Muscle of back (tissue), 13 donors: ENCODE measurements at places on chromosomes 13 and 19. TPM values are rescaled to one million over a fixed set of nuclear protein-coding genes. Genes with fewer than 3 reads are reported as not detected.

GRCh38 chr19:45177817-45178261 is at the start of gene TRAPPC6A:
TSS of gene TRAPPC6A (minus strand) at chr19:45178237. CDS start at chr19:45178218, 19 bp downstream.
- no peak for DNase-seq

The CFAP97D2 gene
- polyA plus RNA-seq: not detected

The LPAR6 gene
- polyA plus RNA-seq: 37.3 TPM

DNA sequence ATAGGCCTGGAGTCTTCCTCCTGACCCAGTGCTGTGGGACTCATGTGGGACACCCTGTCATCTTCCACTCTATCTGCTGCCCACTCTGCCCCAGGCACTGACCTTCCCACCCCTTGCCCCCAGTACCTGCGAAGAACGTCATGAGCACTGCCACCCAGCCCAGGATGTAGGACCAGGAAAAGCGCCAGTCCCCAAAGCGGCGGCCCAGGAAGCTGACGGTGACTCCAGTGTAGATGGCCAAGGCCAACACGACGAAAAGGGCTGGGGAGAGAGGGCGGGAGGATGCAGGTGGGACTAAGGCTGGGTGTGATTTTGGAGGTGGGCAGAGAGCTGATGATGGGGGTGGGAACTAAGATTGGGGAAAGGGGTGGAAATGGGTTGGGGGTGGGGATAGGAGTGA is 7.4 kb downstream of the LIM2 start:
- DNase-seq: no peak

The ZAR1L gene
- polyA plus RNA-seq: not detected

The TTC9B gene
- polyA plus RNA-seq: 0.08 TPM

DNA sequence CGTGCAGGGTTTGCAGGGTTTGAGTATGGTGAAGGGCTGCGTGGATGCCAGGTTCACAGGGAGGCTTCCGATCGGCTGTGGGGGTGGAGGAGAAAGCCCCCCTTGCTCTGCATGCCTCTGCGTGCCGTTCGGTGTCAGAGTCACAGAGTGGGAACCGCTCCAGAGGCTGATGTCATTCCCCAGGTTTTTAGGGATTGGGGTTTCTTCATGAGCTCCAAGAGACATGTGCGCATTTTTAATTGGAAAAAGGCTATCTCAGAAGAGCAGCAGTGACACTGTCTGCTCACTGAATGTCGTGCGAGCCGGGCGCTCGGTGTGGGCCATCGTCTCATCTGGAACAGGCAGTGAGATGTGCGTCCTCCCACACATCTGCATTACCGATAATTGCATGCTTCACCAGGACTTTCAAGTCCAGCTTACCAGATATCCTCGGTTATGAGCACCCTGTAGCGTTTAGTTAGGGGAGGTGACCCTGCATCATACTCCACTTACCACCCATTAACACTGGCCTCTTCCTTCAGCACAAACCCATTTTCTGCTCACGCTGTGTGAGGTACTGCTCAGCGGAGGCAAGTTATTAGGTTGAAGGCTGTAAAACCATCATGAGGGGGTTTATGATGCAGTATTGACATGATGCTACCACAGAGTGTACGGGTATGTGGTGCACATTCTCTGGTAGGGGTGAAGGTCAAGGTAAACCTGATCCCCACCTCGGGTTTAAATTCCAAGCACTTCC is 1.7 kb downstream of the MCF2L start:
- DNase-seq: no peak

GRCh38 chr19:55080968-55081769 is 5.5 kb downstream of the EPS8L1 start:
- no peak for DNase-seq

DNA sequence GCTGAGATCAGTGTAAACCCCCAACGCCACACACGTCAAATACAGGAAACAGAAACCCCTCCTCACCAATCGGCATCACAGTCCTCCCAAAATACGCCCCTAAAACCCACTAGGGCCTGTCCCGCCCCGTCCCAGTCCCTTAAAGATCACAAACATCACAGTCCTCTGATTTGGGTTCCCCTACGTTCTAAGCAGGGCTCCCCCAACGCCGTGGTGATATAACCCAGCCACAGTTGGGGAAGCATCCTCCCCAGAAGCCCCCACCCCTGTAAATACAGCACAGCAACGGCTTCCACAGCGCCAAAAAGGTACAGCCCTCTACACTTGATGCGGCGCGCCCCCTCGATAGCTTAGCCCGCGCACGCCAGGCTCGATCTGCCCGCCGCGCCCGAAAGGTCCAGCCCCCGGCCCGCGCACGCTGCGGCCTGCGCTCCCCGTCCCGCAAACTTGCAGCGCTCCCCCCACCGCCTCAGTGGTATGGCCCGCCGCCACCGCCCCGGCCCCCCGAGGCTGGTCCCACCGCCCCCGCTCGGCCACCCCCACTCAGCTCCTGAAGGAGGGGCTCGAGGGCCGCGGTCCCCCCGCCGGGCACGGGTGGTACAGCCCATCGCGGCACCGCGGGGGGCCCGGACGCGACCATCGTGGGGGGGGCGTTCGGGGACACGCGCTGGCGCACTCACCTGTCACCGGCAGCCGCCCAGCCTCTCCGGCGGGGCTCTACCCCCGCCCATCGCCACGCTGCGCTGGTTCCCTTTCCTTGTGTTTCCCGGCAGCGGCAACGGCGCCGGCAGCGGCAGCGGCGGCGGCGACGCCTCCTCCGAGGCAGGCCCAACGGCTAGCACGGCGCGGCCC is at the start of gene AKT2:
TSS of gene AKT2 (minus strand) at position 845 of the 852 bp plus-strand sequence. CDS start 20,078 bp downstream, outside the sequence.
- peak; percentile 62 for DNase-seq

The OR4F17 gene
- not detected for polyA plus RNA-seq

The VN1R4 gene
- not detected for polyA plus RNA-seq

DNA sequence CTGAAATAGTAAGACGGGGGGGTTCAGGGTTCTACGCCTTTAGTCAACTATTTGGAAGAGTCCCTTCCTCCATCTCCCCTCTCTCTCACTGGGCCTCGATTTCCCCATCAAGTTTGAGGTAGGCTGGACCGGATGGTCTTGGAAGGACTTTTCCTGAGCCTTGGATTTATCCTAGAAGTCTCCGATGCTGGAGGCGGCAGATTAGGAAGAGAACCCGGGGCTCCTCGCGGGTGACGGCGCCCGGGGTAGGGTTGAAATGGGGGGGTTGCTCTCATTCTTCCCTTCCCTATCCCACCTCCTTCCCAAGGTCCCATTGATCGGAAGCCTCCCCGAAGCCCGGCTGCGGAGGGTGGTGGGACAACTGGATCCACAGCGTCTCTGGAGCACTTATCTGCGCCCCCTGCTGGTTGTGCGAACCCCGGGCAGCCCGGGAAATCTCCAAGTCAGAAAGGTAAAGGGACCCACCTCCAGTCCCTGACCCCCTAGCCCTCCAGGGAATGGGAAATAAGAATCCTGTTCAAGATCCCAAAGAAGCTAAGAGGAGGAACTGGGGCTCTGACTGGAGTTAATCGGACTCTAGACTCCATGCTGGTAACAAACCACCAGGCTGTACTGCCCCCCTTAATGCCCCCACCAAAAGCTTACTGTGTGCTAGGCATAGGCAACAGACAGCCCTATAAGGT is 781 bp downstream of the QPCTL start:
- DNase-seq: peak; percentile 84

DNA sequence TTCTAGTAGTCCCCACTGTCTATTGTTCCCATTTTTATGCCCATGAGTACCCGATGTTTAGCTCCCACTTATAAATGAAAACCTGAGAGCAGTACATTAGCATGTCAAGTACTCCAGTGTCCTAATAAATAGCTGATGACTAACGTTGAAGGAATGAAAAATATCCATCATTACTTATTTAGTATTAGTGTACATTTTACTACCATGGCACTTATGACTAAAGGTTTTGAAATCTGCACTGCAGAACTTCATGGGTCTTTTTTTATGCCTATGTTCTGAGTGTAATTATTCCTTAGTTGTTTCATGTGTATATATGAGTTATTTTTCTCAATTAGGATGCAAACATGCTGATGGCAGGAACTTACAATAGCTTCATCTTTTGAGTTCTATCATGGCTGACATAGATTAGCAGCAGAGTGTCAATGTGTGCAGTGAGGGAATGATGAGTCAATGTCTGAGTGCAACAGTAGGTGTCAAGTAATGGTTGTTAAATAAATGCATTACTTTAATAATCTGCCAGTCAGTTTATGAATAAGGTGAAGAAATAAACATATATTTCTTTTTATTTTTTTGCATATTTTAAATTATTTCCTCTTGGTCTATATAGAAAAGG is 188.4 kb downstream of the ITGBL1 start:
- DNase-seq: no peak

GRCh38 chr19:16522559-16523377 is 19.5 kb downstream of the CHERP start:
- no peak for DNase-seq

The GRK1 gene
- polyA plus RNA-seq: 0.39 TPM

The SGTA gene
- 76.2 TPM for polyA plus RNA-seq

GRCh38 chr19:35291259-35291658 is 702 bp upstream of the MAG start:
- no peak for DNase-seq

GRCh38 chr19:18849838-18850400 is 18.2 kb downstream of the UPF1 start:
- no peak for DNase-seq

The CATSPERD gene
- not detected for polyA plus RNA-seq

- DNase-seq: no peak
Measured at GRCh38 chr13:113540523-113540922, 44.0 kb upstream of the TFDP1 start.

DNA sequence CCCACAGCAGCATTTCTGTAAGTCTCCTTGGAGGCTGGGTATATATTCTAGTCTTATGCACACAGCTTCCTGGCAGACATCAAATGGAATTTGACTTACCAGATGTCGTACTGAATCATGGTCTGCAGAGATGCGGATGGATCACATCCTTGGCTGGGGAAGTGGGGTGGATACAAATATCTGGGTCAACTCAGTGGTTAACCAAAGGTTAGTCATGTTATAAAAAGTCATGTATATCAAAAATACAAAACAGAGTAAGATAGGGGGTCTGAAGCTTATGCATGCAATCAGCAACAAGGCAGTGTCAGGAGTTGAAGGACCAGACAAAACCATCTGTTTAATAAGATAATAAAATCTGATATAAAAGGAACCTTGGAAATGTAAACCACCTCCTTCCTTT is 61.9 kb downstream of the WASF3 start:
- DNase-seq: peak; percentile 68

- no peak for DNase-seq
Measured at GRCh38 chr19:42422092-42422900, 4.9 kb downstream of the LIPE start.

GRCh38 chr19:2775556-2776430 is 7.3 kb downstream of the SGTA start:
- no peak for DNase-seq

DNA sequence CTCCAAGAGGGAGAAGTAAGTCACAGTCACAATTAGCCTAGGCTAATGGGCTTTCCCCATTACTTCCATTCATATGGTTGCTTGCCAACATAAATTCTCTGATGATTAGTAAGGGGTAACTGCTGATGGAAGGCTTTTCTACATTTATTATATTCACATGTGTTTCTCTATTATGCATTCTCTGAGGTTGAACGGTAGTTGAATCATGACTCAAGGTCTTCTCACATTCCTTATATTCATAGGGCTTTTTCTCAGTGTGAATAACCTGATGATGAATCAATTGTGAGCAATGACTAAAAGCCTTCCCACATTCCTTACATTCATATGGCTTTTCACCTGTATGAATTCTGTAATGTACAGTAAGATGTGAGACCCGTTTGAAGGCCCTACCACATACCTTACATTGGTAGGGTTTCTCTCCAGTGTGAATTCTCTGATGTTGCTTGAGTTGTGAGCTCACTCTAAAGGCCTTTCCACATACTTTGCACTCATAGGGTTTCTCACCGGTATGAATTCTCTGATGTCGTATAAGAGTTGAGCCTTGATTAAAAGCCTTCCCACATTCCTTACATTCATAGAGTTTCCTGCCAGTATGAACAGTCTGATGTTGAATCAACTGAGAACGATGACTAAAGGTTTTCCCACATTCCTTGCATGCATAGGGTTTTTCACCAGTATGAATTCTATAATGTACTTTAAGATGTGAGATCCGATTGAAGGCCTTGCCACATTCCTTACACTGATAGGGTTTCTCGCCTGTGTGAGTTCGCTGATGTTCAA is 9.3 kb downstream of the ZNF582 start:
- DNase-seq: no peak

- no peak for DNase-seq
Measured at GRCh38 chr13:34361560-34361959, 543.6 kb downstream of the RFC3 start.

GRCh38 chr13:93925990-93926389 is 553.5 kb downstream of the DCT start:
- DNase-seq: no peak

GRCh38 chr13:51666374-51666773 is 82.1 kb downstream of the WDFY2 start:
- DNase-seq: no peak

GRCh38 chr19:55305491-55305890 is 19.6 kb downstream of the TMEM150B start:
- DNase-seq: peak; percentile 62

DNA sequence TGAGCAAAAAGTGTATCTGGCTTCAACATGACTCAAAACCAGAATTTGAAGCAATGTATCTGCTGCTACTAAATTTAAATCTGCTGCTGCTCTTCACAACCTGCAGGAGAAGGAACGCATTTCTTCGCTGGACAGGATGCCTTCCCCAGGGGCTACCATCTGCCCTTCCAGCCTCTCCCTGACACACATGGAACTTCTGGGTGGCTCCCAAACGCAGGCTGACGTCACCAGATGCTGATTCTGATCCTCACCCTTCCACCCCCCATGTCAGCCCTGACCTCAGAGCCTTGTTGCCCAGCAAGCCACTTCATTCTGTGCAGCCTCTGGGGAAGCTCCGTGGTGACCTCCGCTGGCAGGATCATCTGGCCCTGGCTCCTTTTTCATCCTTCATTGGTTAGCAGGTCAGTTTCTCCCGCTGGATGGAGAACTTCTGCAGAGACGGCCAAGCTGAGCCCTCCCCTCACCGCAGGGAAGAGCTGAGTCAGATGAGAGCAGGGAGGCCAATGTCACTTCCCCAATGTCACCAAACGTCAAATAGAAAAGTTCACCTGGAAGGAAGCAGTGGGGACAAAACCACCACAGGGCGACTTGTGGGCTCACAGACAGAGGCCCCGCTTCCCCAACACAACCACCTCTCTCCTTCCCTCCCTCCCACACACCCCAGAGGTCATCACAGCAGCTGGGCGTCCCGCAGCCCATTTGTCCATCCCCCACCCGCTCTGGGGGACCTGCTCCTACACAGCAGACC is 14.0 kb upstream of the RAB20 start:
- no peak for DNase-seq

The SYNGR4 gene
- polyA plus RNA-seq: not detected

The MRPL34 gene
- 39.4 TPM for polyA plus RNA-seq

DNA sequence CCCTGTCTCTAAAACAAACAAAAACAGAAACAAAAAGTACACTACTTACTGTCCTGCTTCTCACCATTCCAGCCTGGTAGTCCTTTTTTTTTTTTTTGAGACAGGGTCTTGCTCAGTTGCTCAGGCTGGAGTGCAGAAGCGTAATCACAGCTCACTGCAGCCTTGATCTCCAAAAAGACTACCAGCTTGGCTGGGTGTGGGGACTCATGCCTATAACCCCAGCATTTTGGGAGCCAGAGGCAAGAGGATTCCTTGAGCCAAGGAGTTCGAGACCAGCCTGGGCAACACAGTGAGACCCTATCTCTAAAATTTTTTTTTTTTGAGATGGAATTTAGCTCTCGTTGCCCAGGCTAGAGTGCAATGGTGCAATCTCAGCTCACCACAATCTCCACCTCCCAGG is 5.1 kb upstream of the GDF15 start:
- DNase-seq: no peak
